ENCODE measurements at places on chromosomes 2 and 18. TPM values are rescaled to one million over a fixed set of nuclear protein-coding genes. Genes with fewer than 3 reads are reported as not detected.

The PKDCC gene
- not detected for total RNA-seq

The GREB1L gene
- not detected for total RNA-seq

The IL36G gene
- not detected for total RNA-seq

The OTX1 gene
- not detected for total RNA-seq

The GRB14 gene
- total RNA-seq: not detected

The RAPGEF4 gene
- total RNA-seq: 0.43 TPM

The CAPN14 gene
- 1.2 TPM for total RNA-seq

The DYSF gene
- total RNA-seq: 36.6 TPM

The STK39 gene
- 39.1 TPM for total RNA-seq

DNA sequence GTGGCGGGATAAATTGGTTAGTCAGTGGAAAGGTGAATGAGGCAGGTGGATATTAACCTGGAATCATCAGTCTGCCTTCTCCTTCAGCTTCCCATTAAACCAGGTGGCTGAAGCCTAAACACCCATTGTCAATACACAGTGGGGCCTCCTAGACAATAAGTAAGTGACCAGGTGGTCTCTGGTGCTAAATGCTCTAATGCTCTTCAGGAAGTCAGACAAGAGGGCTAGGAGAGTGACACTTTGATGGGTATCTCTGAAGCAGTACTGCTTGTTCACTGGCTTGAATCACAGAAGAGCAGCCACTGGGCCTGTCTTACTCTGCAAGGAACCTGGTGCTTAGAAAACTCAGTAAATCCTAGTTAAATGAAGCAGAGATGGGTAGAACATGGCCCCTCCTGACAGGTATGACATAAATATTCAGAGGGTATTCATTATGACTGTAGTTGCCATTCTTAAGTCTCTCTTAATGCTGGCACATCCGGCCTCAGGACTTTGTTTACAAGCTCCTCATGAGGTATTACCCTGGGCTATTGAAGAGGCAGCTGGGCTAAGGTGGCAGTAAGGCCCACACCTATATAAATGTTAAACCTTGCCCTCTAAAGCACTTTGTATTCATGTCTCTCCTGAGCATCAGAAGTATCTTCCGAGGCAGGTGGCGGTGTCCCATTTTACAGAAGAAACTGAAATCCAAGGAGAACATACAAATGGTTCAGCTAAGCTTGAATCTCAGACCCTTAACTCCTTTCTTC, 104.9 kb downstream of the NCK2 start:
- no peak for DNase-seq

DNA sequence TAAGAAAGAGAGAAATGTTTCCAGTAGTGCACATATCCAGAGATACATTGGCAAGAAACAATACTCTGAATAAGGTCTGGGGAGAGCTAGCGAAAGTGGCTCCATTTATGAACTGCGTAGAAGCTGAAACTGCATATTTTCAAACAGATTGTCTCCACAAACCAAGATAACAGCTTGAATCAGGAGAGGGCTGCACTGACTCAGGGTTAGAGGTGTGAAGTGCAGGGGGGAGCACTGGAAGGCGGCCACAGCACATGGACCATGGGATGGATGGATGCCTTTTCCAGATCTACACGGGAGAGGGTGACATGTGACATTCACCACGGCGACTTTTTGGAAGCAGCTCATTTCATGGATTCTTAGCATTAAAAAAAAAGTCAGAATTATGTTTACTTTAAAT, 729.4 kb downstream of the RNF144A start:
- no peak for DNase-seq

- DNase-seq: no peak
These were observed 258.1 kb downstream of the ALK start for GRCh38 chr2:29663268-29663667.

DNA sequence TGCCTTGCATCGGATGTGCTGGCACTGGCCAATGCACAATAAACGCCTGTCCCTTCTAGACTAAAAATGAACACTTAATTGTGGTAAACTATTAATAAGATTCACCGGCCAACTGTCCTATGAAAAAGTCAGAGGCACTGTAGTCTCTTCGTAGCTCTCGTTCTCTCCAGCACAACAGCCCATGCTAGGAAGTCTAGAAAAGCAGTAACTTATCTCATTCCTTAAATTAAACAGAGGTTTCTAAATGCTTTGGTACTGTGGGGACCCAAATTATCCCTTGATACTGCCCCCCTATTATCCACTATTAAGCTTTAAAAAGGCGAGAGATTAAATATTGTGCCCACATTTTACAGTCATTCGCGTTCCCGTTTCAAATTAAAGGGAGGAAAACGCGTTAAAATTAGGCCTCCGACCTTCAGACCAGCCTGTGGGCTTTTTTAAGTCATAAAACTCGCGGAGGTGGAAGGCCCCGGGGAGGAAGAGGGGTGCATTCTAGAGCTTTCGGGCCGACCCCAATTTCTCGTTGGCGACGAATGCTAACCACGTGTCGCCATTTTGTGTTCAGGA, 1.5 kb upstream of the PCBP1 start:
- DNase-seq: no peak

DNA sequence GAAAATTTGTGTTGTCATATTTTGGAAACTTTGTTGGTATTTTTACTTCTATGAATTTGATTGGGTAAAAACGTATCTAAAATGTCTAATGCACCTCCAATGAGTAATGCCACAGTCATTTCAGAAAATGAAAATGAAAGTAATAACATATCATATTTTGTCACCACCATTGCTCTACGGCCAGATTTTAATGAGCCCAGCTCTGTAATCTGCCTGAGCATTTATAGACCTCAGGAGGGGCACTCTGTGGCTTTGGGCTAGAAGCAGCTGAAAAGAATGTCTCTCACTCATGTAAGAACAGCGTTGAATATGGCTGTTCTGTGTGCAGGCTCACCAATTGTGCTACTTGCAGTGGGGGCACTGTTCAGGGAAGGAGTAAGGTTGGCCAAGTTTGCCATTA, 32.7 kb upstream of the ABCA12 start:
- DNase-seq: no peak

DNA sequence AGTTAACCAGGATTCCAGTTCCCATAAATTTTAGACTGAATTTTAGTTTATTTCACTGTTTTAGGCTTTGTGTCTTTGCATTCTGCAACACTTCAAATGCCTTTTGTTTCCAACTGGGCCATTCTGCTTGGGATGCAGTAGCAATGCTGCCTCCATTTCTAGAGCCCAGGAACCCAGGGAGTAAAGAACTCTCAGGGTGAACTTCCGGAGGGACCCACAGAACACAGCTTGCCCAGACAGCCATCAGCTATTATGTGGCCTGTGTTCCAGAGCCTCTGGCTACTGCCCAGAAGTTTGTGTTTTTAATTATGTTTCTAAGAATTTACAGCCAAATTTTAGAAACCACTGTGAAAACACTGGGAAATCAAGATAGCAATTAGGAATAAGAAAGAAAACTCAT, 145.1 kb downstream of the TMEM163 start:
- no peak for DNase-seq

DNA sequence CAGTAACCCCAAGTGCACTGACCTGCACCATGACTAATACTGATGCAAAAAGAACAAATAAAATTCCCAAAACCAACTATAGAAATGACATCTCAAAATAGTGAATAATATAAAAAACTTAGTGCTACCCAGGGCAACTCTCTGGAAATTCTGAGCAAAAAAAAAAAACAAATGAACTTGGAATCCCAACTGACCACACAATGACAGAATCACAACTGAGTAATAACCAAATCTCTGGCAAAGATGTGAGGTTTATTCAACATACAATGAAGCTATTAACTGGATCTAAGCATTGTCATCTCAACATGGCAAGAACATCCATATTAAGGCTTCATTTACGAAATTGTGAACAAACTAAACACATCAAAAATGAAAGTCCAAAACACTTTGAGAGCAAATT, 22.7 kb downstream of the EXOC6B start:
- no peak for DNase-seq

GRCh38 chr18:77173275-77174030, 40.9 kb upstream of the MBP start:
- DNase-seq: no peak

- DNase-seq: no peak
These were observed 111.2 kb upstream of the CD226 start for GRCh38 chr18:70058916-70059315.

DNA sequence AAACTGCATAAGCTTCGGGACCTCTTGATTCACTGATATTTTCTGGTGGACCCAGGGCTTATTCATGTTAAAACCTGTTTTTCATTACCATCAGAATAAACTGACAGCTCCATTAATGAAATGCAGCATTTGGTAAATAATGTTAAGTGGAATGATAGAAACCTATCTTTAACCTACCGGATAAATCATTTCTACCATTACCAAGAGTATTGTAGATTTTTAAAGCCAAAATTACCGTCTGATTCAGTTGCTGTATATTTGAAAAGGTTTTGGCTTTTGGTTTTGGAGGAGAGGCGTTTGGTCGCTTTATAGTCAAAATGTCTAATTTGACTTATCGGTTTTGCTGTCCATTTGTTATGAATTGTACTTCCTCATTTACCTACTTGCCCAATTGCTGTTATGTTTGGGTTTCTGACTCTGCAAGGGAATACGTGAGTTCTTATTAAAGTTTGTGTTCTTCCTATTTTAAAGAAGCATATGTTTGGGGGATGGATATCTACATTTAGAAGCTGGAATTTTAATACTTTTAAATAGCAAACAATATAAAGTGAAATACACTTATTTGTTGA, 1.0 kb upstream of the CUL3 start:
- no peak for DNase-seq

DNA sequence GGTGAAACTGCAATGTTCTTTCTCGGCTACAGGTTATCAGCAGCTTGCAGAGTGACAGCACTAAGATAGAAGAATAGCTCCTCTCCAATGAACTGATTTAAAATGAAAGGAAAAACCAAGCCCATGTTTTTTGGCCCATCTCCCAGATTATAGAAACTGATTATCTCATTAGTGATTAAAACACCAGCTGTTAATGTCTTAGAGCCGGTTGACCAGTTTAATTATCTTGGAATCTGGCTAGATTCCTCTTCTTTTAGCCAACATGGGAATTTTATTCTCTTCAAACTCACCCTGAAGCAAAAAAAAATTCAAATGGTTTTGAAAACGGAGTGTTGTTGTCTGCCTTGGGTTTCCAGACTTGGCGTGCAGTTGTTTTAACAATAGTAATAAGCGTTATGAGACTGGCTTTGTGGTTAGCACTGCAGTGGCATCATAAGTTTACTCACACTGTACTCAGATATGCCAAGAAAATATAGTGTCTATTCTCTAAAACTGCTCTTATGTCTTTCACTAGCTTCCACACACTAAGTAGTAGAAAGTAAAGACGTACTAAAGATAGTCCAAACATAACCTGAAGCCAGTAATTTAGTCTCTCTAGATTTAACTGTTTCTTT, 665.3 kb downstream of the STK39 start:
- DNase-seq: no peak

GRCh38 chr18:61198486-61198885, 134.7 kb upstream of the CDH20 start:
- no peak for DNase-seq

DNA sequence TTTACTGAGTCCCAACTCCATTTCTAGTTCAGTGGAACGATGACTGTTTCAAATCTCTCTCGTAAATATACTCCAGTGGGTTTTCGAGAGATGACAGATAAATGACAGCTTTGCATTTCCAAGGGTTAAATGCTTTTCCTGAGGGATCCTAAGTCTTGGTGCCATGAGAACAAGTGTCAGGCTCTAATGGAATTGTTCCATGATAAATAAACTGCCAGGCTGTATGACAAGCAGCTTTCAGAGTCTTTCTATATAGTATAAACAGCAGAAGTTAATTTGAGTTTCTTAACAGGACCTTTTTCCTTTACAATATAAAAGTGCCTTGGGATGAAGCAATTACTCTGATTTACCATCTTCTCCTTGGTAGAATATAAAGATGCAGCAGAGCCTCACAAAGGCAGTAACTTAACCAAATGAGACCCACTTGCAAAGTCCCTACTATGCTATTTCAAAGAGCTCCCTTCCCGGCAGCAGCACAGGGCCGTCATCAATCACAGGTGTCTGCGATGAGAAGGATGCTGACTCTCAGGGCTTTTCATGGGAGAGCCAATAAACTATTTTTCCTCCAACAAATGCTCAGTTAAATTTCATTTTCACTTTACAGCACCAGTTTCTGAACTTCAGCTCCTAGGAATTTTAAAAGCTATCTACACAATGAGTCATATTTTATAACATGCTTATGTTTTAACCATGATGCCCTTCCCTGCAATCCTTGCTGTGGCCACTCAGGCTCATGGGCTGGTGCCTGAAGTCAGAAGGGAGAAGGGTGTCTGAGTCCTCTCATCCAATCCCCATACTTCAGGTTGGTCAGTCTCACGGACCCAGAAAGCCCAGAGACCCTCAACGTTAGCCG, 123.8 kb downstream of the AFF3 start:
- no peak for DNase-seq

DNA sequence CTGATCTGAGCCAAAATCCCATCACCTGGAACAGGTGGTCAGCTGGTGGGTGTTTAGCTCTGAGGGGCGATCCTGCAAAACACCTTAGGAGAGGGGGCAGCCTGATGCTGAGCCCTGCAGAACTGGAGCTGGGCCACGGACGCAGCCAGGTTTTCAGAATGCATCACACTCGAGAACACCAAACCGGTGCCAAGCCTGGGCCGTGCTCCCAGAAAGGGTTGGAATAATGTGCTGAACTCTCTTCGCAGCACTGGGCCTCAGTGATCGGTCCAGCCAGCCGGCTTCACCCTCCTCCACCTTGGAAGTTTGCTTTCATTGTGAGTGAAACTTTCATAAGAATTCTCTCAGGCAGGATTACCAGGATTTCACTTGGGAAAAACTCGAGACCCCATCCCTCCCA, 56.5 kb upstream of the TTC39C start:
- DNase-seq: no peak

GRCh38 chr2:187338679-187339121, 109.4 kb downstream of the CALCRL start:
- no peak for DNase-seq
